AG09319 (cell line): ENCODE measurements at places on chromosomes 5 and 9.

DNA sequence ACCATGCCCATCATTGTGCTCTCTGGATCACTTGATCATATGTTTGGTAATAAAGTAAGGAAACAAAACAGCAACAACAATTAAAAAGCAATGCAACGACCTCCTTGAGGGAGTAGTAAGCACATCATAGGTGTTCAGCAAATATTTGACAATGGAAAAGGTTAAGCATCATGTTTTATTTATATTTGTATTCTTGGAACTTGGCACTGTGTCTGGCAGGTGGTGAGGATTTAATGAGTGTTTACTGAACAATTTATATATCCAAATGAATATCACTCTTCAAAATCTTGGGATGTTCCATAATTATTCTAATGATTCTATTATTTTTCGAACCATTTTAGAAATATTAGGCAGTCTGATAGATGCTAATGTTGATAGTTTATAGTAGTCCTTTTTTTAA is 6.2 kb downstream of the PIP5K1B start:
- no peak for DNase-seq

- DNase-seq, result no peak
Measured at GRCh38 chr9:32554107-32554506, 1.7 kb upstream of the TOPORS start.

DNA sequence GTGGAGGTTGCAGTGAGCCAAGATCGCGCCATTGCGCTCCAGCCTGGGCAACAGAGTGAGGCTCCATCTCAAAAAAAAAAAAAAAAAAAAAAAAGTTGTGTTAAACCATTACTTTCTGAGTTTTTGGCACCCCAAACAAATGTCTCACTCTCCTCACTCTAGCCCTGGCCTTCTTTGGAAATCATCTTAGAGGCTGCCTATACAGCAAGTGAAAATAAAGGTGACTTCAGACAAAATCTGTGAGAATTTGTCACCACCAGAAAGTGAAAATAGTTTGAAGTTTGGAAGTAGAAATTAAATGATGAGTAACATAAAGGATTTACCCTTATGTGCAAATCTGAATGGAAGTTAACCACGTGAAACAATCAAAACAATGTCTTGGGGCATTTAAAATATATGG is 7.2 kb upstream of the ZNF131 start:
- DNase-seq, result no peak

DNA sequence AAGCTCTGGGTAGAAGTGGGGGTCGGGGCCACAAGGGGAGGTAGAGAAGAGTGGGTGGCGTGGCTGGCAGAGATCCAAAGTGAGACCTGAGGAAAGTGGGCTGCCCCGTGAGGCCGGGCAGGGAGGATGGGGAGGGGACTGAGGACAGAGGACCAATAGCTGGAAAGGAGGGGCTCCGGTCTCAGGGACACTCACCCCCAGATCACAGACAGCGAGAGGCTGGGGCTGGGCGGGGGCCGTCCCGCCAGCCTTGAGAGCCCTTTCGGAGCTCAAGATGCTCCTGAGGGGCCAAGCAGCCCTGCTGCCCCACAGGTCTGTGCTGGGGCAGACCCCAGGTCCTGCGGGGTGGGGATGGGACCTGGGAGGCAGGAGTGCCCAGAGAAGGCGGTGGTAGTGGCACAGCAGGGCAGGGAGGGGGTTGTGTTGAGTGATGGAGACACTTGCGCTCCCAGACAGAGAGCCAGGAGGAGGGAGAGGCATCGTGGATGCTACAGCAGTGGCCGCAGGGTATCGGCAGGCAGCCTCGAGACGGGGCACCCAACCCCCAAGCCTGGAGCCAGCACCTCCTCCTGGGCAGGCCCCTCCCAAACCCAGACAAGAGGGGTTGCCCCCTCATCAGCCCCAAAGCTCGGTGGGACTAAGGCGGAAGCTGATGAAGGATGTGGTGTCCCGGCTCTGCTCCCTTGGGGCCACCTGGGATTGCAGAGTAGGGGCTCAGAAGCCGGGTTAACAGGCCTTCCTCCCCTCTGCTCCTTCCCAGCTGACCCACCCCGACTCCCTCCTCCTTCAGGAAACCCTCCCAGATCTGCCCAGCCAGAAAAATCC is 3.4 kb downstream of the SARDH start:
- DNase-seq, result no peak

DNA sequence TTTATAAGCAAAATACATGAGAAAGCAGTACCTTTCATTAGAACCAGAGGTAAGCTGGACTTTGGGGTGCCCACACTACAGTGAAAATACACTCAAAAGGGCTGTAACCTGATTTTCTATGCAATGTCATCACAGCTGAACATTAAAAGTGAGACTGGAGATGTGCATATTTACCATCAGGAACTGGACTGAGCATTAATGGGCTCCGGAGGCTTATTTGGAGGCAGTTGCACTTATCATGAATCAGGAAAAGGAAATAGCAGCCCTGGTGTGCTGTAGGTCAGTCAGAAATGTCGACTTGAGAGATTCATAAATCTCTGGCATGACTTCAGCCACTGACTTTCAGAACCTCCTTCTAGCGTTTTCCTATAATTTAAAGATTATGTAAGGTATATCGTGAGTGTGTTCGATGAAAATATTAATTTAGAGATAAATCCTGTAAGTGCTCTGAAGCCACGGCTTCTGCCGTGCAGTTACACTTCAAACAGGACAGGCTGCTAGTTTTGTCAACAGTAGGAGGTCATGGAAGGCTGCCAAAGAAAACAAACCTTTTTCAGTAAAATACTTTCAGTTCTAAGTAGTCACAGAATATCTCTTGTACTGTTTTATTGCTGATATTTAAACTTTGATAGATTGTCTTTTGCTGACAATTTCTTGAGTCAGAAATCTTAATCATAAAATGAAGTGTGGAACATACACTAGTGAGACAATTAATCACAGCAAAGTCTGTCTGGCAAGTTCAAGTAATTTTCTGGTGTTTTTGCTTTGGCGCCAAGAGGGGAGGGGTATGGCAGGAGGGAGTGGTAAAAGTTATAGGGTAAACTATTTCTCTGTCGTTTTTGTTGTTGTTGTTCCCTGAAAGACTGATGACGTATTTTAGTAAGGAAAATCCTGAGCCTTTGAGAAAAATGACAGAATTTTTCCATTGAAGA is 939.7 kb downstream of the NR2F1-AS1 start:
- no peak for DNase-seq

GRCh38 chr9:32705059-32705458 is 69.6 kb upstream of the TAF1L start:
- no peak for DNase-seq

GRCh38 chr5:6328173-6328572 is 50.2 kb downstream of the MED10 start:
- DNase-seq, result no peak

- no peak for DNase-seq
Measured at GRCh38 chr5:150636391-150637244, 3.8 kb upstream of the SYNPO start.

GRCh38 chr5:153520952-153521351 is 30.5 kb downstream of the GRIA1 start:
- DNase-seq, result no peak
